Activated naive CD4-positive, alpha-beta T cell (primary cell): ENCODE measurements at places on chromosomes 11 and 22.

DNA sequence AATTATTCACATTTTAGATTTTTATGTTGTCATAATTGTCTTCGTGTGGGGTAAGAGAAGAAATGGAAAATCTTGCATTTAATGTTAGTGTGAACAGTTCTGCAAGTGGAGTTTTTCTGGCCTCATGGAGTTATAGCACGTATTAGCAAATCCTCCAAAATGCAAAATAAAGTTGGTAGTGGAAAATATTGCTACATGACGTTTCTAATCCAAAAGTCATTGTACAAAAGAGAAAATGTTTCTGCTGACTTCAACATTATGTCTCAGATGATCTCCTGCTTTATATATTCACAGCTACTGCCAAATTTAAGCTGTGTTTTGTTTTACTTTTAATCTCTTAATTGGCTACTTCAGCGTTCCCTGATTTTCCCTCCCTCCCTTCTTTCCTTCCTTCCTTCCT is 1804.0 kb upstream of the RAG2 start:
- no peak for DNase-seq

DNA sequence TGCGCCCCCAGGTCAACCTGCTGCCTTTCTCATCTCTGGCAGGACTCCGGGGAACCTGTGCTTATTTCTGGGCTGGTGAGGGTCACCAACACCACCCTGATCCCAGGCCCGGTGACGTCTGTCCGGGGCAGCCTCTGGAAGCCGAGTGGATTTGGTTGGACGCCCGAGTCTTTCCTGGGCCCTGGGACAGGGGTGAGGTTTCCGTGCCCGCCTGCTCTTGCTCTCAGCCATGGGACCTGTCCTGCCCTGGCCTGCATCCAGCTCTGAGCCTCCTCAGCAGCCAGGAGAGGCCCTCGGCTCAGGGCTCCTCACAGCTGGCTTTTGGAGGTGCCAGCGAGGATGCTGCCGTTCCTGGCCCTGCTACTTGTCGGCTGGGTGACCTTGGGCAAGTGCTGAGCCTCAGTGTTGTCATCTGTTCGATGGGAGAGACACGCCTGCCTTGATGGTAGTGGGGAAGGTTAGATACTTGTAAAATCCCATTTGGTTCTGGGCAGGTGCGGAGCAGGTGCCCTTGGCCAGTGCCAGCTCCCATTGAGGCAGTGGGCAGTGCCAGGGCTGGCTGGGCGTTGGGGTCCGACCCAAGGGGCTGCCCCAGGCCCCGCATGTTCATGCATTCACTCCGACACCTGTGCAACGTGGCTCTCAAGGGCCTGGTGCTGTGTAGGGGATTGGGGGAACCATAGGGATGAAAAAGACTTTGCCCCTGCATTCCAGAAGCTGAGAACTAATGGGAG is 58.9 kb upstream of the THY1 start:
- no peak for DNase-seq

- no peak for DNase-seq
Measured at GRCh38 chr22:29218758-29219408, 13.2 kb downstream of the EMID1 start.

- no peak for DNase-seq
Measured at GRCh38 chr11:131754671-131755070, 384.3 kb downstream of the NTM start.

GRCh38 chr11:35390737-35391682 is 28.3 kb downstream of the SLC1A2 start:
- DNase-seq: no peak

DNA sequence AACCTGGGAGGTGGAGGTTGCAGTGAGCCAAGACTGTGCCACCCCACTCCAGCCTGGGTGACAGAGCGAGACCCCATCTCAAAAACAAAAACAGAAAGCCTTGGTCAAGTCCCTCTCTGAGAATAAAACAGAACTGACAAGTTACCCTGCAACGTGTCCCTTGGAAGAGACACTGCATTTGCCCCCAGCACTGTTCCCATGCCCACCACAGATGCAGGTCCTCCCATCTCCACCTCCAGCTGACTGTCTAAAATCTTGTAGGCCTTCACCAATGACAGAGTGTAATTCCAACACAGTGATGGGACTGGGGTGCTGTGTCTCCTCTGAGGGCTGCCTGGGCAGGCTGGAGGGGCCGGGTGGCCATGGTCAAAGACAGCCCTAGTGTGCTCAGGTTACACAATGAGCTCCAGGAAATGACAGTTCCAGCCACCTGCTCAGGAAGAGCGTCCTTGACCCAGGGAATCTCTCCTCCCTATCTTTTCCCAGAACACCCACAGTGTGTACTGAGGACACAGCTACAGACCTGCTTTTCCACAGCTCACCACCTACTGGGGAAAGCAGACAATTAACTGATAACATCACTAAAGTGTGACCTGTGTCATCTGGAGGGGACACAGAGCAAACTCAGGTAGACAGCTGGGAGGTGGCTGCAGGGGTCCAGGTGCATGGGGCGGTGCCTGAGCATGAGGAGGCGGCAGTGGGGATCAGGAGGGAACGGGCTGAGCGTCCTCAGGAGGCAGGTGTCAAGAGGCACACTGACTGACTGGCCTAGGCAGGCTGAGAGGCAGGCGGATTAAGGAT is 56.4 kb downstream of the ARFGAP3 start:
- DNase-seq: no peak

GRCh38 chr22:28570696-28571373 is 108.8 kb downstream of the TTC28 start:
- DNase-seq: no peak

- no peak for DNase-seq
Measured at GRCh38 chr11:64571050-64571409, 20.0 kb upstream of the SLC22A12 start.

DNA sequence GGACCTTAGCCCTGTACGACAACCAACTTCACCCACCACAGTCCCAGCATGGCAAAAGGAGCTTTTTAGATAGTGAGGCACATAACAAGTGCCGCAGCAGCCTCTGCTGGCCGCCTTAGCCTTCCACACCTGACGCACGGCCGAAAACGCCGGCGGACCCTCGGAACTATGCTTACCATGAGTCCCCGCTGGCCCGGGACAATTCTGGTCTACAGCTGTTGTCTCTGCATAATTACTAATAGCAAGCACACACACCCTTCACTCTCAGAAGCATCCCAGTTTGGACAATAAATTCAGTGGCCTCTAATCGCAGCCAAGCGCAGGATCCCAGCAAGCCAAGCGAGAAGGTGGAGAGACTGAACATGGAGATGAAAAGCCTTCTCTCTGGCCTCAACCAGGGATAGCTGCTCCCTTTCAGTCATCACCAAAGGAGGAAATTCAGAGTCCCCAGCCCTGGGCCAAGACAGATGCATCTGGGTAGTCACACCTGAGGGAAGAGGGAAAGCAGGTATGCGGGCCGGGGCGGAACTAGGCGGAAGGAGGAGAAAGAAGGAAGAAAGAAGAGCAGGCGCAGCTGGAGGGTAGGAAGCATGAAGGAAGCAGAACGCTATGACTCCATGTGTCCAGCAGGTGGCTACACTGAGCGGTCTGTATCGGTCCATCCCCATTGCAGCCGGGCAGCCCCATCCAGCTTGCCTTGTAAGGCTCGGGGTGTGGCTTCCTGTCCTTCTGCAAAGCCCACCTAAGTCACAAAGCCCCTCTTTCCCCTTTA is 40.3 kb downstream of the BUD13 start:
- peak; percentile 17 for DNase-seq

GRCh38 chr11:112303616-112304015 is 43.0 kb upstream of the PLET1 start:
- no peak for DNase-seq

DNA sequence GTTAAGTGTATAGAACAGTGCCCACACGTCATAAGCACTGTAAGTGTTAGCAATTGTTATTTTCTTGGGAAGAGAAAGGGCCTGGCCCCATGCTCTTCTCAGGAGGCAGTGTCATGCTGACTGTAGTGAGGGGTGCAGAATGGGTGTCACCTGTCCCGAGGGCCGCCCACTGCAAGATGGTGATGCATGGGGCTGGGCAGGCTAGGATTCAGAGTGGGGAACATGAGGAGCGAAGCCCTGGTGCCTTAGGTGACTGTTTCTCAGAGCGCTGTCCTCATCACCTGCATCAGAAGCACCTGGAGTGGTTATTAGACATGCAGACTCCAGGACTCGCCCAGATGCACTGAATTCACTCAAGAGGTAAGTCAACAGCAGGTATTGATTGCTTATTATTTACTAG is 101.0 kb upstream of the PARVA start:
- no peak for DNase-seq

DNA sequence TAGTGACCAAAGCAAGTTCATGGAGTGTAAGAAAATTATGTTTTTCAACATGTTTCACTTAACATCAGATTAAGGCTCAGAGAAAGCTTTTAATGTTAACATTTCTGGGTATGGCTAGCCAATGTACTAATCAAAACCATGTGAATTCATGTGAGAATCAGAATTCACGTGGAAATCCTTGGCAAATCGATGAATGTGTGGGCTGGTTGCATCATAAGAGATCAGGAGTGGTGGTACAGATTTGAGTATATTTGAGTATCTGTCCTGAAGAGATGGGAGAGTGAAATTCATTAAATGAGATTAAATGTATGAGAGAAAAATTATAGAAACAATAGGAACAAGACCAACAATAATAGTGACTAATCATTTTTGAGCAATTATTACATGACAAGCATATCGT is 638.6 kb upstream of the ANO5 start:
- no peak for DNase-seq

GRCh38 chr11:45149483-45150056 is 3.1 kb downstream of the PRDM11 start:
- no peak for DNase-seq

DNA sequence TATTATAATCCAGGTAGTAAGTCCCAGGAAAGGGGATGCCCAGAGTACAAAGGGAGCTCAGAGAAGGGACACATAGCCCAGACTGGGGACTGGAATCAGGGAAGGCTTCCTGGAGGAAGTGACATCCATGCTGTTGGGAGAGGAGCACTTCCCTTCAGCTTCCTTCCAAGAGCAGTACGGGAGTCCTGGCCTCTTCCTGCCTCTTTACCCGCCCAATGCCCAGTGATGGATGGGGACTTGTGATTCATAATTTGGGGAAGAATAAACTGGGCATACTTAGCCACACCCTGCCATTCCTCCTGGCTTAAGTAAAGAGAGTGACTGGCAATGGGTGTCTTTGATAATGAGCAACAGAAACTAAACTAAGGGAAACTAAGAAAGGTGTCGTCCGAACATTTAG is 11.5 kb downstream of the C11orf91 start:
- no peak for DNase-seq

- no peak for DNase-seq
Measured at GRCh38 chr11:119293461-119293860, 23.5 kb downstream of the MCAM start.

DNA sequence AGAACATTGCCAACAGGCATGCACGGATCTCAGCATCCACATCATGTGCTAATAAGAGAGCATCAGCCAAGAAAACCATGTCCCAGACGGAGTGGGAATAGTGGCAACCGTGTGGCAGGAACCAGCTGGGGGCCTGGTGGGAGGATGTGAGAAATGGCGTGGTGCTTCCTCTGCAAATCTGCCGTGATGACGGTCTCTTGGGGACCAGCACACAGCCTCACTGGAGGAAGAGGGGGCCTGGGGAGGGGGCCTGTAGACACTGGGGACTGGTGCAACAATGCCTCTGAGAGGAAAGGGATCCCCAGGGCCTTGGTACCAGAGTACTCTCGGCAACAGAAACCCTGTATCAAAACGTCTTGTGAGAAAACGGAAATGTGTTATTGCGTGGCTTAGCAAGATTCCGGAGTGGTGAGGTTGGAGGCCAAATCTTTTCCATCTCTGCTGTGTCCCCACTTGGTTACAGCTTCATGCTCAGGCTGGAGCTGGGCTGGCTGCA is 154.3 kb upstream of the TBCEL start:
- DNase-seq: no peak
